ENCODE measurements at places on chromosomes 12 and 14. TPM values are rescaled to one million over a fixed set of nuclear protein-coding genes. Genes with fewer than 3 reads are reported as not detected.

DNA sequence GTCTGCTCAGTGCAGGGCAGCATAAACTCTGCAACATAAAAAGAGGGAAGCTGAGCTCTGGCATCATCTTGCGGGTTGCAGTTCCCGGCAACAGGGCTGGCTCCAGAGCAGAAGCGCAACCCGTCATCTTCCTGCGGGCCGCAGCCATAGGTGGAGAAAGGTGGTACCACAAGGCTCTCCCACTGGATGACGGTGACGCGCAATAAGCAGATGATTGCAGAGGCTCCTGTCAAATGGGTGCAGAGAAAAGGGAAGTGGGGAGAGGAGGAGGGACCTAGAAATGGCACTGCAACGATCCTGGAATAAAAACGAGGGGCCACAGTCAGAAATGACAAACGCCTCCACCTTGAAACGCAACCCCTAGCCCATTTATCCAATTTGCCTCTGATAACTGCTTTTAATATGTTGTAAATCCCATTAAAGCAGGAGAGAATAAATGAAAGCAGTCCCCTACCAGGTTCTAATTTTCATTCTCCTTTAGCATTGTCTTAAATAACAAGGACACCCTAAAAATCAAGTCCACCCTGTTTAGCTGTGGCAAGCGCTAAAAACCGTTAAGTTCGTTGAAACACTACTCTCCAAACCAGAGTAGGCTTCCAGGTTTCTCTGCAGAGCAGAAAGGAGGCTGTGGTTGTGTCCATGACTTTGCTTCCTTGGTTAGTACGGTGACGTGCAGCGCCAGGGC, 30.9 kb upstream of the TUBA1C start:
- DNase-seq, result no peak

DNA sequence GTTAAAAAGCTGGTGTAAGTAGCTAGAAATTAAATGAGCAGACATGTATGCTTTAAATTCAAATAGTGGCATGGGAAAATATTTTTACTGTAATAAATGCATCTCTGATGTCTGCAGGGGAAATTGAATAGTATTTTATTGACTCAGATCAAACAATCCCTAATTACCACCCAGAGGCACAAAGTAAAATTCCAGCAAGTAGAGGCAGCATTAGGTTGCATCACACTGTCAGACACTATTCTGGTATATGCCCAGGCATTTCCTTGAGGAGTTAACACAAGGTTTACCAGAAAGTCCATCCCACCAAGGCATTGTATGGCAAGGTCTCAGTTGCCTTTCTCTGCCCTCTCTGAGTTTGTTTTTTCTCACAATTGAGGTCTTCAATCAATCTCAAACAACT, 201.6 kb upstream of the KITLG start:
- DNase-seq, result no peak

GRCh38 chr14:70332015-70332414, 27.5 kb downstream of the COX16 start:
- no peak for DNase-seq

Gene ATP6V1D
- 178 TPM for polyA plus RNA-seq

- DNase-seq, result no peak
Observed at GRCh38 chr14:79442786-79443185, 768.5 kb downstream of the DIO2 start.

GRCh38 chr14:57869617-57870016, 3.7 kb upstream of the SLC35F4 start:
- no peak for DNase-seq

DNA sequence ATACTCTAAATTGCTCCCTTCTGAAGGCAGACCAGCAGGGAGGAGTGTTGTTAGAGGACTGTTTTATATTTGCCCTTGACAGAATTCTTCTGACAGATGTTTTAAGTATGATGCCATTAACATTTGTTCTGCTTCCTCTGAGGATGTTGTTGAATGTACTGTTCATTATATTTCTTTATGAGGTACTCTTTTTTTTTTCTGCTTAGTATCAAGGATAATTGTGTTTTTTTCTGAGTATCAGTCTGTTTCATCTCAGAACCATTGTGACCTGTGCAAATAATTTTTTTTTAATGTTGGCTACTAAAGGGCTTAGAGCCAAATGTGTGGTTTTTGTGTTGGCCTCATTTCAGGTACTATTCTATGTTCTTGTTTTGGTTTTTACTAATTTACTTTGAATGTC, 10.6 kb downstream of the METAP2 start:
- DNase-seq, result no peak

Gene TMEM120B
- polyA plus RNA-seq, result 8.4 TPM

Gene DLST
- polyA plus RNA-seq, result 131 TPM

Gene CLEC6A
- polyA plus RNA-seq, result 0.13 TPM

Gene HAL
- 0.46 TPM for polyA plus RNA-seq

DNA sequence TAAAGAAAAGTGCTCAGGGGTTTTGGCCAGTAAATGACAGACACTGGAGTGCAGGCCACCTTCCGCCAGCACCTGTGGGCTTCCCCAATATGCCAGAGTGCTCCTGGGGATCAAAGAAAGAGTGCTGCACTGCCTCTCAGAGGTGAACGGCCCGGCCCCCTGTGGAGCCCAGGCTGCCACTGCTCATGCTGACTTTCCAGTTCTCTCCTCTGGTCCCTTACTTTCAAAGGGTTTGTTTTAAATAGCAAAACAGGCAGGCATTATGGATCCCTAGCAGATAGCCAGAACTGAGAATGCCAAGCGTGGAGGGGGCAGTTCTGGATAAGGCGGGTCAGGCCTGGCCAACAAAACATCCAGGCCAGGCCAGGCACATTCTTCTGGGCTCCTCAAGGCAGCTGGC, 59.6 kb downstream of the MDM2 start:
- no peak for DNase-seq

GRCh38 chr14:71597287-71597920, 334.8 kb upstream of the RGS6 start:
- DNase-seq, result no peak

- no peak for DNase-seq
Observed at GRCh38 chr12:106643000-106643399, 60.2 kb downstream of the RFX4 start.

DNA sequence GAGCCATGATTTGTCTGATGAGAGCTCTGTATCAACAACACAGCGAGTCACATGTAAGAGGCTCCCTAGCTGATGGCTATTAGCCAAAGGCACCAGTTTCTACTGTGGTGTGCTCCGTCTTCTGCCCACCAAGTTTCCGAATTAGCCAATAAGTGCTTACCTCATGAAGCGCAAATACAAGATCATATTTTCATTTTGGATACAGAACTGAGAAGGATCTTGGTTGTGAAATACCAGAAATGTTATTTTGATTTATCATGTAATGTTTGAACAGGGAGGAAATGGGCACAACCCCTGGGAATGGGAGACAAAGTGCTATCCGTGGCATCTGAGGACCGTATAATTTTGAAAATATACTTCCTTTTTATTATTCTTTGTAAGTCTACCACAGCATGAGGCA, 234.3 kb downstream of the DACT1 start:
- no peak for DNase-seq

DNA sequence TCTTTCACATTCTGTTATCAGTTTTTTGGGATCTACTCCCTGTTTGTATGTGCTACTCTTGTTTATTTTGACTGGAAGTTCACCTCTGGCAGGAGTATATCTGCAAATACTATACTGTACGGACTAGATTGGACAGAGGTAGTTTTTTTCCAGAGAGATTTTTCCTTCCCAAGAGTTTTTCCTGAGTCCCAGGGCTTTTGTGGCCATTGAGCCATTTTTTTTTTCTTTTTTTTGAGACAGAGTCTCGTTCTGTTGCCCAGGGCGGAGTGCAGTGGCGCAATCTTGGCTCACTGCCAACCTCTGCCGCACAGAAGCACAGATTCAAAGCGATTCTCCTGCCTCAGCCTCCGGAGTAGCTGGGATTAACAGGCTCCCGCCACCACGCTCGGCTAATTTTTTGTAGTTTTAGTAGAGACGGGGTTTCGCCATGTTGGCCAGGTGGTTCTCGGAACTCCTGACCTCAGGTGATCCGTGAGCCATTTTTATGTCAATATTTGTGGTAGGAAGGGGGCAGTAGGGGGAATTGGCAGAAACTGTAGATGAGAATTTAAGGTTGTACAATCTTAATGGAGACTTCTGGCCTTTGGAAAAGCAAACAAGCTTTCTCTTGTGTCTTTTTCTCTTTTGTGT, 19.4 kb downstream of the KTN1 start:
- DNase-seq, result no peak

DNA sequence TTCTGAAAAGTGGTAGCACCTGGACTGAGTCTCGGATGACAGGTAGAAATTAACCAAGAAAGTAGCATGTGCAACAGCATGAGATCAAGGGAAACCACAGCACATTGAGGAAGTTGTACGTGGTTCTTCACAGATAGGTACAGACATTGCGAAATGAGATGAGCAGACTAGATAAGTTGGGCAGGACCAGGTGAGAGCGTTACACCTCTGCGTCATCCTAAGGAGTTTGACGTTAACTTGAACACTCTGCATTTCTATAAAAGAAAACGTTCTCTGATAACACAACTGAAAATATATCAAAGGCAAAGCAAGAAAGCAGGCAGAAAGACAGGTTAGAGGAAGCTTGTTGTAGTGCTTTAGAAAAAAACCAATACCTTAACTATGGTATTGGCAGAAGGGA, 98.5 kb upstream of the RASSF8 start:
- no peak for DNase-seq

GRCh38 chr14:90567991-90568390, 171.2 kb downstream of the CALM1 start:
- DNase-seq, result no peak

Gene RPL10L
- polyA plus RNA-seq, result not detected

- DNase-seq, result no peak
Observed at GRCh38 chr12:2642176-2642892, 152.4 kb upstream of the FKBP4 start.

DNA sequence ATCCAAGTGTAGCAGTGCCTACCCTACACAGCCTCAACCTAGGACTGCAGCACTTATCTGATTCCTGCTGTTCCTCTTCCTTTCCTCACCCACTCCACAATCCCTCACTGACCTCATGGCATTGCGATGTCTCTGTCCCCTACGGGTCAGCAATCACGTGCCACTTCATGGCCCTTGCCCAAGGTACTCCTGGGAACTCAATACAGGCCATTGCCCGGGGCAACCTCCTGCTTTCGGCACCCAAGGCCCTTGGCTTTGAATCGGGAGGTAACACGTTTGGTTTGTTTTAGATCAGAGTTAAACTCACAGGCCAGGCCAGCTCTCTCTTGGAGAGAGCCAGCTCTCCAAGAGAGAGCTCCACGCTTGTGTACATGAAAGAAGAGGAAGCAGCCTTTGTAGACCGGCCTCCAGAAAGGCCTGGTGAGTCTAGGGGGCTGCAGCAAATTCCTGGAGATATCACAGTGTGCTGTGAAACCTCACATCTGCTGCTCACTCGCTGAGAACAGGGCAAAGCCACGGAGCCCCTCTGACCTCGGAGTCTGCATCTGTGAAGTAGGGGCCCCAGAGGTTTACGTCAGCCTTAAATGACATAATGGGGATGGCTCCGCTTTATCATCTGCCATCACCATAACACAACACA, 12.2 kb downstream of the CLMN start:
- no peak for DNase-seq

GRCh38 chr12:128047266-128048060, 219.5 kb upstream of the TMEM132C start:
- no peak for DNase-seq

- no peak for DNase-seq
Observed at GRCh38 chr12:90323217-90323616, 614.6 kb upstream of the ATP2B1 start.

GRCh38 chr12:6891646-6892001, 13.0 kb upstream of the LRRC23 start:
- no peak for DNase-seq

DNA sequence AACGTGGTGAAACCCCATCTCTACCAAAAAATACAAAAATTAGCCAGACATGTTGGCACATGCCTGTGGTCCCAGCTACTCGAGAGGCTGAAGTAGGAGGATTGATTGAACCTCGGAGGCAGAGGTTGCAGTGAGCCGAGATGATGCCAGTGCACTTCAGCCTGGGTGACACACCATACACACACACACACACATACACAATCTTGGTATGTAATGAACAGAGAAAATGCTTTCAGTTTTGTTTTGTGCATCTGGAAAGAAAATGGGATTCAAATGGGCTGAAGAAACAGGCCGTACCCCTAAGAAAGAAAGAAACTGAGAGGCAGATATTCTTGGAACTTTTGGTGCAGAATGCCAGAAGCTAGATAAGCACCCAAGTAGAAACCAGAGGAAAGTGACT, 107.2 kb downstream of the PDE3A start:
- no peak for DNase-seq

DNA sequence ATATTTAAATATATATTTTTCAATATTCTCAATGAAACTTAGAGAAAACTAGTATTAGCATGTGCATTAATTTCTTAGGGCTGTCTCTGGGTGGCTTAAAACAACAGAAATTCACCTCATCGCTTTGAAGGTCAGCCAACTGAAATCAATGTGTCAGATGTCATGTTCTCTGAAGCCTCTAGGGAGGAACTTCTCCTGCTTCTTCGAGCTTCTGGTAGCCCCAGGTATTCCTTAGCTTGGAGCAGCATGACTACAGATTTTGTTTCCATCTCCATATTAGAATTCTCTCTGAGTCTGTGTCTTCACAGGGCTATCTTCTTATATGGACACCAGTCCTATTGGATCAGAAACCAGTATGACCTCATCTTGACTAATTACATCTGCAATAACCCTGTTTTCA, 221.5 kb downstream of the PDZRN4 start:
- DNase-seq, result no peak

Gene OVCH1
- polyA plus RNA-seq, result 0.15 TPM

DNA sequence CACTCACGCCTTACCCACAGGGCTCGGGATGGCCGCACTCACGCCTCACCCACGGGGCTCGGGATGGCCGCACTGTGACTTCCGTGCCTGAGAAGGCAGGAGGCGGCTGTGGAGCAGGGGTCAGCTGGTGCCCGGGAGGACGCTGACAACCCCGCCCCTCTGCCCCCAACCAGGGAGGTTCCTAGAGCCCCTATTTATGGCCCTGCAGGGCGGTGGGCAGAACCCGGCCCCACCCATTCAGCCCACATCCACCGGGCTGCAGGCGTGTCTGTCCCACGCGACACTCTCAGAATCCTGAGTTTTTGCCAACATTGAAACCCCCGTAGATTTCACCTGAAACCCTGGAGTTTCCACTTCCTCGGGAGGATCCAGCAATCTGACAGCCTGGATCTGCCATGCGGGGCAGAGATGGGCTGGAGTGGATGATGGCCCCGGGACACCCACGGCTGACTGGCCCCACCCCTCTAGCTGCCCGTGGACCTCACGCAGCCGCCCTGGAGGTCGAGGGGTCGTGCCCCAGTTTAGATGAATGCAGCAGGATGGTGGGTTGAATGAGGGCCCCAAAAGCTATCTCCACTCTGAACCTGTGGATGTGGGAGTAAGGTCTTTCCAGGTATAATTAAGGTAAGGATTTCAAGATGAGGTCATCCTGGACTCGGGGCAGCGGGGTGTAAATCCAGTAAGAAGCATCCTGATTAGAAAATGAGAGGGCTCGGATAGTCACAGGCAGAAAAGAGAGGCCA, 20.4 kb downstream of the GALNT9 start:
- no peak for DNase-seq
